NCI-H2029 (cell line): ENCODE measurements at places on chromosomes 12 and 14.

- DNase-seq: no peak
These were observed 66.2 kb upstream of the GPR68 start for GRCh38 chr14:91310606-91311283.

DNA sequence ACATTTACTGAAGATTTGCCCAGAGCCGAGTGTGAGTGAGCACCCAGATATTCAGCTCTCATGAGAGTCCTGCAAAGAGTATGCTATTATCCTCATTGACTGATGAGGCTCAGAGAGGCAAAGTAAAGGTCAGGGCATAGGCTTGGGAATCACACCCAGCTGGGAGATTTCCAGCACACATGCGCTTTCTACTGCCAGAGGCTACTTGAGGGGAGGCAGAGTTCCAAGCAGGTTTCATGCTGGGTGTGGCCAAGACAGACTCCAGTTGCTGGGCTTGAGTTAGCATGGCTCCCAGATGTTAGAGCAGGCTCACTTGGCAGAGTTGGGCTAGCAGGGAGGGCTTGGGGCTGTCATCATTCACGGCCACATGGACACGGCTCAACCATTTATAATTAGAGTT lies 14.4 kb upstream of the FAM181A start:
- no peak for DNase-seq

GRCh38 chr14:86420131-86420530 lies 890.2 kb downstream of the FLRT2 start:
- DNase-seq: no peak

DNA sequence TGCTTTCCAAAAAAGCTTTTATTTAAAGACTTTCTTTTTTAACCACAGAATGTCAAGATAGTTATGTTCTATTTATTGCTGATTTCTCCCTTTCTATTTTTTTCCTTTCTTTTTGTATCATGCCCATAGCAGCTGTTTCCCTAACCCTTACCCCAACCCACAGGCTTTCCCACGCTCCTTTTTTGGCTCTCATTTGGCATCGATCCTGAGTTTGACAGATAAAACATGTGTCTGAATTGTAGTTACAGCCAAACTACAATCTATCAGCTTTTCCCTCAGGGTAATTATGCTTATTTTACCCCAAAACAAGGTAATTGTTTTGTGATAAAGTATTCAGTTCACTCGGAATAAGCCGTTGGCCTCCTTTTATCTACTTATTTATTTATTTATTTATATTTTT lies 46.7 kb downstream of the PDE3A start:
- DNase-seq: no peak

- DNase-seq: no peak
These were observed 5.2 kb downstream of the NDUFA12 start for GRCh38 chr12:94998326-94998725.

GRCh38 chr14:97582022-97582421 lies 784.8 kb downstream of the VRK1 start:
- no peak for DNase-seq

DNA sequence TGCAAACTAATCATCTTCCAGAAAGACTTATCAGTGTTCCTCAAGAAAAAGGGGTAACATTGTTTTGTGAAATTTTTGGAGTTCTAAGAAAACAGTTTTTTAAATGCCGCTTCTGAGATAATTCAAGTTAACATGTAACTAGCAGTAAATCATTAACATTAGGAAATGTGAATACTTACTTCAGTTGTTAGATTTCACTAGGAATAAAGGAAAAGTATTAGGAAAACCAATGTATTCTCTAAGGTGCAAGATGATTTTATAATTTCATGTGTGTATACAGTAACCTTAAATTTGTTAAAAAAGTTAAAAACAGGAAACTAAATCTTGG lies 36.8 kb downstream of the PAPOLA start:
- DNase-seq: no peak

DNA sequence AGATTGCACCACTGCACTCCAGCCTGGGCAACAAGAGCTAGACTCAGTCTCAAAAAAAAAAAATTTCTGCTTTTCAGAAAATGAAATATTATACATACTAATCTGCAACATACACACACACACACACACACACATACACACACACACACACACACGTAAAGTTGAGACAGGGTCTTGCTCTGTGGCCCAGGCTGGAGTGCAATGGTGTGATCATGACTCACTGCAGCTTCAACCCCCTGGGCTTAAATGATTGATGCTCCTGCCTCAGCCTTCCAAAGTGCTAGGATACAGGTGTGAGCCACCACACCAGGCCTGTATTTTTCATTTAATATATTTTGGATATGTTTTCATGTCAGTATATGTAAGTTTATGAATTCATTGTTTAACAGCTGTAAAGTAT lies 18.8 kb upstream of the WDR20 start:
- no peak for DNase-seq

DNA sequence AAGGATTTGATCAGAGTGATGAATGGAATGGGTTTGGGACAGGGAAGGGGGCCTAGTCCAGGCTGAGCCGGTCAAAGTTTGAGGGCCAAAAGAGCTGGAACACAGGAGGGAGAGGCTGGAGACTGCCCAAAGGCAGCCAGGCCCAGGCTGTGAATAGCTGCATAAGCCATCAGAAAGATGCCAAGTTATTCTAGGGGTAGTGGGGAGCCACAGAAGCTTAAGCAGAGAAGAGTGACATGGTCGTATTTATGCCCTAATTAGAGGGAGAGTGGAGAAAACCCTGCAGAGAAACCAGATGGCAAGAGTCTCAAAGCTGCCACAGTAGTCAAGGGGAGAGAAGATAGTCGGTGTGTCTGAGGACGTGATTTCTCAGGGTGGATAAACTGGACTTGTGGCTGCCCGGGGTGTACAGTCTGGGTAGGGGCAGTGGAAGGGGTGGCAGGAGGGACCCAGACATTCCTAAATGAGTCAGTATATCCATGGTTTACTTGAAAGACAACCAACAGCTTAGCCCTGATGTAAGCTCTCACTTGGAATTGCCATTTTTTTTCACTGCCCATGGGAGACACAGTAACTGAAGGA lies 99.2 kb downstream of the PRICKLE1 start:
- DNase-seq: no peak

DNA sequence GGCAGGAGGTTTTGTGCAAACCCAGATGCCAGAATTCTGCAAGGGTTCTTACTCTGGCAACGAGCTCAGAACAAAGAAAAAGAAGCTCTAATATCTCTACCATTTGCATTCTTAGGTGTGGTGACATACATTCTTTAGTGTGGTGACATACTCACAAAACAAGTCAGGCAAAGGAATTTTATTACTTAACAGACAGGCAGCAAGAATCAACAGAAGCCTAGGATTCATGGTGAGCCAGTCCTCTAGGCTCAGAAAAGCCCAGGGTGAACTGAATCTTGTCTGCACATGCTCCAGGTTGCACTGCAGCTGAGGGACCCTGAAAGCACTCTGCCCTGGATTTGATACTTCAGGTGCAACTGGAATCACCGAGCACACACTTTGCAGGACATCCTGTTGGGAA lies 122.4 kb upstream of the PTPRQ start:
- no peak for DNase-seq

GRCh38 chr14:104957146-104958113 lies 20.7 kb downstream of the AHNAK2 start:
- no peak for DNase-seq

- no peak for DNase-seq
These were observed 148.9 kb downstream of the CHST11 start for GRCh38 chr12:104605685-104606084.

GRCh38 chr12:116366824-116367223 lies 89.3 kb upstream of the MED13L start:
- peak; percentile 80 for DNase-seq

DNA sequence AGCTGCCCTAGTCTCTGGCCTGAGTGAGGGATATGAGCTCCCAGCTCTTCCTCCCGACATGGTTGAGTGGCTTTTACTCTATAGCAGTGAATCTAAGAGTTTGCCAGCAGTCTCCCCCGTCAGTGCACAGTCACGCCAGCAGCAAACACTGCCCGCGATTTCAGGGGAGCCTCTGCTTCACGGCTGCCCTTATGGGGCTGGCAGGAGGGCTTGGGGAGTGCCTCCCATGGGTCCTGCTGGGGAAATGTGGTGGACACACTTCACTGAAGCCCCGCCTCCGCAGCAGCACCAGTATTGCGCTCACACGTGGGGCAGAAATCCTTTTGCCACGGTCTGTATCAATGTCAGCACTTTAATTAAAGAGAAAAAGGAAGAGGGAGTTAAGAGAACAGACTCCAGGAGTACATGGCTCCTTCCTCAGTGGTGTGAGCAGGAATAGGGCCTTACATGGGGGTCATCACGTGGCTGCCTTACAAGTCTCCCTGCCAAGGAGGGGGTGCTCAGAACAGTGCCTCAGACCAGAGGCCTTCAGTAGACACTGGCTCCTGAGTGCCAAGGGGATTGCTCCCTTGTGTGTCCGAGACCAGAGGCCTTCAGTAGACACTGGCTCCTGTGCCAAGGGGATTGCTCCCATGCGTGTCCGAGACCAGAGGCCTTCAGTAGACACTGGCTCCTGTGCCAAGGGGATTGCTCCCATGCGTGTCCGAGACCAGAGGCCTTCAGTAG lies 55.7 kb downstream of the SFSWAP start:
- no peak for DNase-seq

GRCh38 chr14:21093769-21094681 lies 4.4 kb downstream of the ZNF219 start:
- DNase-seq: peak; percentile 20

GRCh38 chr14:68530443-68530842 lies 262.4 kb downstream of the ZFP36L1 start:
- no peak for DNase-seq

GRCh38 chr12:119807380-119807779 lies 69.7 kb downstream of the CIT start:
- DNase-seq: peak; percentile 26

- no peak for DNase-seq
These were observed 179.0 kb downstream of the SLC15A4 start for GRCh38 chr12:128644664-128645296.

DNA sequence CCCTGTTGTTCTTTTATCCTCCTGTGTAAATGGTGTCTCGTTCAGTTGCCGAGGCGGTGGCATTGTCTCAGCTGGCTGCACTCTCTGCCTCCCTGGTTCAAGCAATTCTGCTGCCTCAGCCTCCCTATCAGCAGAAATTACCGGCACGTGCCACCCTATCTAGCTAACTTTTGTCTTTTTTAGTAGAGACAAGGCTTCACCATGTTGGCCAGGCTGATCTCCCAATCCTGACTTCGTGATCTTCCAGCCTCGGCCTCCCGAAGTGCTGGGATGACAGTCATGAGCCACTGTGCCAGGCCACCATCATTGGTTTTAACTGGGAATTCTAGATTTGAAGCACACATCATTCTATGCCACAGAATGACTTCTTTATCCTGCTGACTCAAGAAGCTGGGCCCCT lies 175.3 kb upstream of the ALG10B start:
- no peak for DNase-seq

GRCh38 chr14:95113476-95113875 lies 43.9 kb downstream of the DICER1 start:
- no peak for DNase-seq

DNA sequence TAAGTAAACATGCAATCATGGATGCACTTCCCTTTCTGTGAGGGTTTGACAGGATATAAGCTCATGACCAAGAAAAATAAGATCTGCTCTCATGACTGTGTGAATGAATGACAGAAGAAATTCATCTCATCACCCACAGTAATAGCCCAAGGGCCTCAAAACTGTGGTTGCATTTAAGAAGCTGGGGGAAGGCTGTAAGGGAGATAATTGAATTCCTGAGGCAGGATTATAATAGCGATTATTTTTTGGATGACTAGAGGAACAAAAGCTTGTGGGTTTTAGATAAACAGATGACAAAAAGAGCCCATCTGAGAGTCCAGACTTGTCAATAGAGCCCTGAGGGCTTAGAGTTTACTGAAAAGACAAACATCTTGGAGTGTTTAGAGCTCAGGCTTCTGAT lies 161.2 kb downstream of the NTF3 start:
- DNase-seq: no peak

- DNase-seq: no peak
These were observed 5.0 kb upstream of the CD63 start for GRCh38 chr12:55733858-55734257.

- no peak for DNase-seq
These were observed 17.7 kb upstream of the POP5 start for GRCh38 chr12:120598674-120599463.

DNA sequence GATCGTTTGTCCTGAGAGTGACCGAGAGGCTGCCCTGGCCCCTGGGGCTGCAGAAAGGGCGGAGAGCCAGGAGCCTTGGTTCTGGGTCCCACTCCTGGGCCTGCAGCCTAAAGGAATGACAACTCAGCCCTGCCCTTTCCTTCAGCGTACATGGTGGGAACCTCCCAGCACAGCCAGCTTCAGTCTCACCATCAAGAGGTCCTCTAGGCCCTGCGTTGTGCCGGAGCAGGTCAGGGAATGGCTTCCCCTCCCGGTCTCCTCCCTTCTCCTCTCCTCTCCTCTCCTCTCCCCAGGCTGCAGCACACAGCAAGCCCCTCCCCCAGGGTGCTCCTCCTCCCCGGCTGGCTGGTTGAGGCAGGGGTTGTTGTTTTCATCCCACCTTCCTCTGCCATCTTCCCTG lies 44.6 kb upstream of the TUNAR start:
- DNase-seq: no peak

GRCh38 chr14:80695869-80696268 lies 245.7 kb downstream of the CEP128 start:
- DNase-seq: no peak

DNA sequence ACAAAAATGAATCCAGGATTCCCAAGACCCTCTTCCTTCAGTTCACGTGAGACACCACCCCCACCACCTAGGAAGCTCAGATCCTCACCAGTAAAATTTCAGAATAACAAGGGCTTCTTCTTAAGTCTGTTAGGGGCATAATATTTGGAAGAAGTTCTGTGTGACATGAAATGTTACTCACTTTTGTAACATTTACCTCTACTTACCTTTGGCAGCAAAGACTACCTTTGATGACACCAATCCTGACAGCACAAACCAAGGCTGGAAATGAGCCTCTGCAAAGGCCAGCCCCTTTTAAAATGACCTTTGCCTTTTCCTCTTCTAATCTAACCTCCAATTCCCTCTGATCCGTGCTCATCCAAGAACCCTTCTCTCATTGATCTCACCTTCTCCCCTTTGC lies 19.4 kb upstream of the KRT77 start:
- DNase-seq: no peak

DNA sequence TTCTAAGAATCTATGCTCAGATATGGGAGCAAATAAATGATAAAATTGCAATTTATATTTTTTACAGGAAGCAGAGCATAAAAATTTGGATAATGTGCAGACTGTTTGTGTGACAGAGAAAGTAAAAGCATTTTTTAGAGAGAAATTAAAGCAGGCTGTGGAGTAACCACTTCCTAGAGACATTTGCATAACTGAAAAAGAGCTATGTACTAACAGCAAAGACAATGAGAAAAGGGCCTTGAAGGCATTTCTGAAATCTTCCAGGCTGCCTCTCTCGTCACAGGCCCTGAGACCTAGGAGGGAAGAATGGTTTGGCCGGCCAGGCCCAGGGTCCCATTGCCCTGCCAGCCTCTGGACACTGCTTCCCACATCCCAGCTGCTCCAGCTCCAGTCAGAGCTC lies 247.2 kb downstream of the ALX1 start:
- DNase-seq: no peak
